ENCODE measurements at places on chromosomes 7 and 10.
A peak's percentile ranks its signal among the peaks of the same experiment; 100 is the strongest.

DNA sequence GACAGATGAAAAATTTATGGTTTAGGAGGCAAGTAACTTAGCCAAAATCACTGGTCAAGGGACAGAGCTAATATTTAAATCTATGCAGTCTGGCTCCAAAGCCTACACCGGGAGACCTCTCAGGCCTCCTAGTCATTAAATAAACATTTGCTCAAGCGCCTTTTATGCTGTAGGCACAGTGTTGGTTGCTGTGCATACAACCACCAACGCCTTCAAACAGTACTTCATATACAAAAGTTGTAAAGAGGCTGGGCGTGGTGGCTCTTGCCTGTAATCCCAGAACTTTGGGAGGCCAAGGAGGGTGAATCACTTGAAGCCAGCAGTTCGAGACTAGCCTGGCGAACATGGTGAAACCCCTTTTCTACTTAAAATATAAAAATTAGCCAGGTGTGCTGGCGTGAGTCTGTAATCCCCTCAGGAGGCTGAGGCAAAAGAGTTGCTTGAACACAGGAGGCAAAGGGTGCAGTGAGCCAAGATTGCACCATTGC is 159.8 kb downstream of the MAGI2 start:
- DNase-seq, result no peak

DNA sequence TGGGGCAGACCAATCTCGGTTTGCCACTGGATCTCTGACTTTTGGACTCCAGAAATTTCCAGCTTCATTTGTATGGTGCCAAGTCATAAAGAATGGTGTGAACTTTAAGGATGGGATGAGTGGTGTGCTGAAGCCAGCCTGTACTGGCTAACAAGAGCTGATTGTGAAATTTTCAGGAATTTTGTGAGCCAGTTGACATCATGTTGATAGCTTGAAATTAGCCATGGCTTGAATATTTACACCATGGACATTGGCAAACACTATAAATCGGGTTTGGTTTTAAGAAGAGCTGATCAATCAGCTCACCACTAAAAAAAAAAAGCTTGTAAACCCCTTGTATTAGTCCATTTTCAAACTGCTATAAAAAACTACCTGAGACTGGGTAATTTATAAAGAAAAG is 14.1 kb upstream of the MYH16 start:
- no peak for DNase-seq

GRCh38 chr10:57986422-57986821 is 281.3 kb downstream of the IPMK start:
- no peak for DNase-seq

- no peak for DNase-seq
Observed at GRCh38 chr7:112905950-112906349, 115.8 kb upstream of the TMEM168 start.

DNA sequence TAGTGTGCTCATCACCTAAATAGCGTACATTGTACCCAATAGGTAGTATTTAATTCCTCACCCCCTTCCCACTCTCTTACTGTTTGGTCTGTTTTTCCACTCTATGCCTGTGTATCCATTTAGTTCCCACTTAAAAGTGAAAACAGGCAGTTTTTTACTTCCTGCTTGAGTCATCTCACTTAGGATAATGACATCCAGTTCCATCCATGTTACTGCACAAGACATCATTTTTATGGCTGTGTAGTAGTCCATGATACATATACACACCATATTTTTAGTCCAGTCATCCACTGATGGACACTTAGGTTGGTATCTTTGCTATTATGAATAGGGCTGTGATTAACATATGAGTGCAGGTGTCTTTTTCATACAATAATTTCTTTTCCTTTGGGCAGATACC is 10.1 kb downstream of the STK17A start:
- no peak for DNase-seq

DNA sequence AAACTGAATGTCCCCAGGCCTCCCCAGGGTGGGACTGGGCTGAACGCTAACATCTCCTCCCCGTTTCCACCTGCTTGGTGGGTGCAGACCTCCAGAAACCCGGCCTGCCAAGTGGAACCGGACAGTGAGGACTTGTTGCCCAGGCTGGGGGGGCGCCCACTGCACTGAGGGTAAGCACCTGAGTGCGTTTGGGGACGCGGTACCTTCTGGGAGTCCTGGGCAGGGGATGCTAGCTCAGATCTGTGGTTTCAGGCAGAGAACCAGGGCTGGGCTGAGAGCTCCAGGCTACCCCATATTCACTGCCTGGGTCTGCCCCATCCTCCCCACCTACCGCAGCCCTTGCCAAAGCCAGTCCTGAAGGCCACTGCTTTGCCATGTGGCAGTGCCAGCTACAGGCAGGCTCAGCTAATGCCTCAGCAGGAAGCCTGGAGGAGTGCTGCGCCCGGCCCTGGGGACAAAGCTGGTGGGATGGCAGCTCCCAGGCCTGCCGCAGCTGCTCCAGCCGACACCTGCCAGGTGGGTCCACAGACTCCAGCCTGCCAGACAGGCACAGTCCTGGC is 3.5 kb upstream of the ZNF467 start:
- DNase-seq, result no peak

GRCh38 chr7:70694434-70694970 is 437.4 kb upstream of the GALNT17 start:
- peak; percentile 64 for DNase-seq
